ENCODE measurements at places on chromosomes 13 and 19.
A peak's percentile ranks its signal among the peaks of the same experiment; 100 is the strongest.

- DNase-seq: no peak
These were observed 11.2 kb downstream of the CCDC97 start for GRCh38 chr19:41321204-41321599.

DNA sequence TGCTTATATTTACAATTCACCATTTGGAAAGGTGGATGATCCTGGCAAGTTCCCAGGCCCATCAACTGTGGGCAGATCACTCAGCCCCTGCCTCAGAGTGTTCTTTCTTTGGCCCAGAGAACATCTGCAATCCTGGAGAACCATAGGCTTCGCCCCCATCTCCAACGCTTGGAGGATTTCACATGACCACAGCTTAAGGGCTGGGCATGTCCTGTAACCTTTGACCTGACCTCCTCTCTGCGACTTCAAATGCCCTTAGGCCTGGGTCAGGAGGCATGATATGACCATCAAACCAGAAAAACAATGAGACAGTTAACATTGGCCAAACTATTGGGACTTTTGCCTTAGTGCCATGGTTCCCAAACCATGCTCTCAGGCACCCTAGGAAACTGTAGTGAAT is 7.2 kb upstream of the MBNL2 start:
- DNase-seq: no peak

DNA sequence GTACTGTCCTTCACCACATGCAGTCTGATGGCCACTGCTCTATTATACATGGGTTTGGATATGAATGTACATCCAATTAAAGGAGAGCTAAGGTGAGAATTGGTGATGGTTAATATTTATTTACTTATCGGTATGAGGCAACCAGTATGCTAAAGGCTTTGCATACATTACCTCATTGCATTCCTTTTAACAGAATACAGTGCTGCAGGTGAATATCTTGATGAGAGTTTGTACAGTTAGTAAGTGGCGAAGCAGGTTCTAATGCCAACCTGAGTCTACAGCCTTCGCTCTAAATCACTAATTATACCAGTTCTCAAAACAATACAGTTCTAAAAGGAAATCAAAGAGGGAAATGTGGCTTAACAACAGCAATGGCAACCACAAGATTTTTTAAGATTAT is 284.1 kb downstream of the ITGBL1 start:
- no peak for DNase-seq

DNA sequence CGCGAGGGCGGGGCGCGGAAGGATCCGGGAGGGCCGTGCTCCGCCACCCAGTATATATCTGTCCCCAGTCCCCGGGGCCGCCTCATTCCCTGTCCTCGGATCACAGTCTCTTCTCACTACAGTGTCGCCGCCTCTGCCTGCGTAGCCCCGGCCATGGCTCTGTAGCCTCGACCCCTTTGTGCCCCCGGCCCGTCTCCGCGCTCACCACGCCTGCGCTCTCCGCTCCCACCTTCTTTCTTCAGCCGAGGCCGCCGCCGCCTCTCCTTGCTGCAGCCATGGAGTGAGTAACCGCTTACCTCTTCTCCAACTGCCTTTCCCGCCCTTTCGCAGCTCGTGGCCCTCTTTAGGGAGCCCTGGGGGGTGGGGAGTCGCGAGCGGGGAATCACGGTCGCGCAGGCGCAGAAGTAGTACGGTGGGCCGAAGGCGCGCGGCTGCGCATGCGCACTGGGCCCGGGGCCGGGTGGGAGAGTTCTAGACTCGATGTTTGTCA is at the start of the genes ATF5 and NUP62:
Gene ATF5 (plus strand): TSS at position 85 of the 490 bp plus-strand sequence. CDS start 1,646 bp downstream, outside the sequence.
Gene NUP62 (minus strand): TSS at position 384 of the 490 bp plus-strand sequence. CDS start 19,697 bp downstream, outside the sequence.
- DNase-seq: peak; percentile 75

- no peak for DNase-seq
These were observed 63.5 kb upstream of the HMGB1 start for GRCh38 chr13:30529085-30529834.

DNA sequence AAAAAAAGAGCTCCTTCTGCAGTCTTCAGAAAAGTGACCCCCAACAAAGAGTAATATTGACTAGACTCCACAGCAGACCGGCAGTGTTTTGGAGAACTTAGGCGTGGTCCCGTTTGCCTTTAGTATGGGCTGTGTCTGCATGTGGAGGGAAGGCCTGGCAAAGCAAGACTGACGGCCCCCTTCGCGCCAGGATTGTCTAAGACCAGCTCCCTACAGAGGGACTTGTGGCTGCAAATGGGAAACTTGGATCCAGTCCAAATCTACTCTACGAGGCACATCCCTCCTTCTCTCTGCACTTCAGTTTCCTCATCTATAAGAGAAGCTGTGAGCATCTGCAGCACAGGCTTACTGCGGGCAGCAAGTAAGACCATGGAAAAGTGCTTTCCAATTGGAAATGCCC is 350.0 kb downstream of the ZNF536 start:
- no peak for DNase-seq

DNA sequence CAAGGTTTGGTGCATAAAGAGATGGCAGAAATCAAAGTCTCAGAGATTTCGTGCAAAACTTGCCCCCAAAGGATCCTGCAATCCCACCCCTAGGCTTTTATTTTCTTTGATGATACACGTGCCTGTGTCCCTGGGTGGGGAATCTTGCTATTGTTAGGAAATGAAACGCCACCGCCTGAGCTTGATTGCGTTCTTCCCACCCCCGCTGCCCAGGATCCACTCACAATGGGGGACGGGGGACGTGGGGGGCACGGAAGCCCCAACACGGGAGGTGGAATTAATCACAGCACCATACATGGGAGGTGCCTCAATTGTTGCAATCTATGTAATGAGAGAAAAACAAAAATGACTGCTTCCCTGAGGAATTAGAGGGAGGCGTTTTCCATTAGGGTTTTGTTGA is 39.6 kb downstream of the ZNRF4 start:
- DNase-seq: no peak

DNA sequence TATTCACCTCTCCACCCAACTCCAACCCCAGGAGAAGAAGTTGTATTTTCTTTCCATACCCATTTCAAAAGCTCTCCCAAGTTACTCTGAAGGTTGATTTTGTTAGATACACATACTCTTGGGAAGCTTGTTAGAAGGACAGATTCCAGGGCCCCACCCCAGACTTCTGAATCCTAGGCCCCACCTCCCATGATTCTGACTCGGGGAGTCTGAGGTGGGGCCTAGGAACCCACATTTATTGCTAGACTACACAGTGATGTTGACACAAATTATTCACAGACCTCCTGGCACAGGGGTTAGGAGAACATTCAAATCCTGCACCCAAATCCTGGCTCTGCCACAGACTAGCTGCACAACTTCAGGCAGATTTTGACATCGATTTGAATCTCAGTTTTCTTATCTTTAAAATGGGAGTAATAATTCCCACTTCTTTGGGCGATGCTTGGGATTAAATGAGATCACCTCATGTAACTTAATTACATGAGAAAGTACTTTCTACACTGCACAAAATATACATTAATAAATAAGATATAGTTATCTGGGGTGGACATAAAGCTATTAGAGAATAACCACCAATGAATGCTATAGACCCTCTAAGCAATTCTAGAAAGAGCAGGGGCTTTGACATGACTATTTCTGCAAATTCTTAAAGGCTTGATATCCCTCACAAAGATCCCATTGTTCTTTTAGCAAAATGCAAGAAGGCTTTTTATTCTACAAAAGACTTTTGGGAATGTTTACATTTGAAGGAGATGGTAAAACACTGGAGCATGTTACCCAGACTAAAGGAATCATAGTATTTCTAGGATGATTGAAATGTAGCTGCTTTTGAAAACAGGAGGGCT is 18.0 kb downstream of the MBNL2 start:
- DNase-seq: no peak

- DNase-seq: no peak
These were observed 22.6 kb downstream of the CYP2A6 start for GRCh38 chr19:40827386-40828247.

- no peak for DNase-seq
These were observed 756.0 kb upstream of the PCDH20 start for GRCh38 chr13:62171697-62172096.

- no peak for DNase-seq
These were observed 15.0 kb downstream of the NUFIP1 start for GRCh38 chr13:44974056-44974793.

GRCh38 chr19:4391701-4392483 is 8.5 kb downstream of the SH3GL1 start:
- DNase-seq: no peak

DNA sequence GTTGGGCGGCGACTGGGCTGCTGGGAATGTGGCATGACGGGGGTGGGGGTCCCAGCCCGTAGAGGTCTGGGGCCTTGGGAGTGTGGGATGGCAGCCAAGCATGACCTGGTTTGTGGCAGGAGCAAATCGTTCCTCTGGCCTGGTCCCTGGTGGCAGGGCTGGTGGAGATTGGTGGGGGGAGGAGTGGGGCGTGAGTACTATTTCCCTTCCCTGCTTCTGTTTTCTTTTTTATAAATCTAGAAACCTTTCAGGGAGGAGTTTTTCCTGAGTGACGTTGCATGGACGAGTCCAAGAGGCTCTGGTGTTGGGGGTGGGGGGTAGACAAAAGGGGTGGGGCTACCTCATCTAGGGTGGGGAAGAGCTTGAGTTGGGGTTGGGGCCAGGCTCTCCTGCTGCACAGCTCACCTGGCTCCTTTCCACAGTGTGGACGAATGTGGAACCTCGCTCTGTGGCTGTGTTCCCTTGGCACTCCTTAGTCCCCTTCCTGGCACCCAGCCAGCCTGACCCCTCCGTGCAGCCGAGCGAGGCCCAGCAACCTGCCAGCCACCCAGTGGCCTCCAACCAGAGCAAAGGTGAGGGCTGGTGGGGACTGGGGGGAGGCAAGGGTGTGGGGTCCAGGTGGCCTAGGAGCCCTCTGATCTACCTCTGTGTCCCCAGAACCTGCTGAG is 15.4 kb upstream of the PRR19 start:
- DNase-seq: no peak

- no peak for DNase-seq
These were observed 40.0 kb upstream of the TDRD3 start for GRCh38 chr13:60356970-60357369.

DNA sequence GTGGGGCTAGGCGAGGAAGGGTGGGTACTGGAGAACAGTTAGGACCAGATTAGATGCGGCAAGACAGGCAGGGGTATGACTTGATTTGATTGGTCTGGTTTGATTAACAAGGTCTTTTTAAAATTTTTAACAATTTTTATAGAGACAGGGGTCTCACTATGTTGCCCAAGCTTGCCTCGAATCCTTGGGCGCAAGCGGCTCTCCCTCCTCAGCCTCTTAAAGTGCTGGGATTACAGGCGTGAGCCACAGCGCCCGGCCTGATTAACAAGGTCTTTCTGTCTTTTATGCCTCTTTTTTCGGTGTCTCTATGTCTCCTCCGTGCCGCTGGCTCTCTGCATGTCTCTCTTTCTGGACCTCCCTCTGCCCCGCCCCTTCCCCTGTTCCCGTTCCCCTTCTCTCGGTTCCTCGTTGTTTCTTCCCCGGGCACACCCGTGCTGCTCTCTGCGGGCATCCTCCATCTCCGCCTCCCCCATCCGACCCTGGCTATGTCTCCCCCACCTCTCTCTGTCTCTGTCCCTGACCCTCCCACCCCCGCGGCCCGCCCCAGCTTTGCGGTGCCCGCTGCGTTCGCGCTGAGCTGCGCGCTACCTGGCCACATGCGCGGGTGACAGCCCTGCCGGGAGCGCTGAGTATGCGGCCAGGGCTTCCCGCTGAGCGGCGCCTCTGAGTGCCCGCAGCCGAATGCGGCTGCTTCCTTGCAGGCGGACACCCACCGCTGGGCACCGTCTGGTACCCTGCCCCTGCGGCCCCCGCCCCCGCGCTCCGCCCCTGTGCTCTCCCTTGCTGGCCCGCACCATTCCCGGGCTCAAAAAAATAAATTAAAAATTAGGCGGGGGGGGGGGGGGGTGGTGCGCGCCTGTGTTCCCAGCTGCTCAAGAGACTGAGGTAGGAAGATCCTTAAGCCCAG is 8.1 kb upstream of the SDHAF1 start:
- no peak for DNase-seq
